ENCODE measurements at places on chromosomes 6 and 20. TPM values are rescaled to one million over a fixed set of nuclear protein-coding genes. Genes with fewer than 3 reads are reported as not detected.

DNA sequence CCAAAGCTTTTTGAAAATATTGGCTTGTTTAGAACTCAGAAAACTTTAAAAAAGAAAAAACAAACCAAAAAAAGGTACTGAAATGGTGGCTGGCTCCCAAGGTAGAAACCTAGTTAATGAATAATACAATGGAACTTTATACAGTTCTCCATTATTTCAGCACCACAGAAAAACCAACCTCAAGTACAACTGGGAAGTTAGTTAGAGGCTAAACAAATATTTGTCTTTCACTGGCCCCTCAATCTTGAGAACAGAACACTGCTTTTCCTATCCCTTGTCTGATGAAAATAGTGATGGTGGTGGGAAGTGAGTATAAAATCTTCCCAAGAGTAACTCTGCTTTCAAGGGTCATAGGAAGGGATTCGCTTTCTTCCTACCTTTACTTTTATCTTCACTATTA is 126.5 kb downstream of the REV3L start:
- no peak for DNase-seq

DNA sequence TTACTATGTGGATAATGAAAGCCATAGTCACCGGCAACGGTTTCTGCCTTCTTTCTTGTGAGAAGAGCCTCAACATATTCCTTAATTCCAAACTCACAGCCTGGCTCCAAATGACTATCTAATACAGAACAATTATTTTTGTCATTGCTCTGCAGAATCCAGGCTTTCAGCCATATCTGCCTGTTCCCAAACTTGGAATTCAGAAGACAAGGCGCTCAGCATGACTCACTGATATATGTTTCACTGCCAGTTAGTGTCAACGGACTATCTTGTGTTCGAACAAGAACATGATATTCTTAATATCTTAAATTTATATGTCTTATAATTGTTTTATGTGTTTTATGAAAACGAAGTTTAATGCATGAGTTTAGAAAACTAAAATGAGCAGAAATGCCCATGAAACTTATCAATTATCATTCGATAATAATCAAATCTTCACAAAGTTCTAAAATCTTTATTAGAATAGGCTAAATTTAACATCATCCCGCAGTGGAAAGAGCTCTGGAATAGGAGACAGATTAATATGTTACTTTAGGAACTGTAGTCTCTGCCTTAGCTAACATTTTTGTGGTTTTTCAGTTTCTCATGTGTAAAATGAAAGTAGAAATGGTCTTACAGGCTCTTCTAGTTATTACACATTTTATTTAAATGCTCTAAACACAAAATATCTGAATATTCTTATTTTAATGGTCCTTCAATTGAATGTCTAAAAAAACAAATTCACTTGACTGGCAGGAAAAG is 669.3 kb upstream of the GJE1 start:
- no peak for DNase-seq

DNA sequence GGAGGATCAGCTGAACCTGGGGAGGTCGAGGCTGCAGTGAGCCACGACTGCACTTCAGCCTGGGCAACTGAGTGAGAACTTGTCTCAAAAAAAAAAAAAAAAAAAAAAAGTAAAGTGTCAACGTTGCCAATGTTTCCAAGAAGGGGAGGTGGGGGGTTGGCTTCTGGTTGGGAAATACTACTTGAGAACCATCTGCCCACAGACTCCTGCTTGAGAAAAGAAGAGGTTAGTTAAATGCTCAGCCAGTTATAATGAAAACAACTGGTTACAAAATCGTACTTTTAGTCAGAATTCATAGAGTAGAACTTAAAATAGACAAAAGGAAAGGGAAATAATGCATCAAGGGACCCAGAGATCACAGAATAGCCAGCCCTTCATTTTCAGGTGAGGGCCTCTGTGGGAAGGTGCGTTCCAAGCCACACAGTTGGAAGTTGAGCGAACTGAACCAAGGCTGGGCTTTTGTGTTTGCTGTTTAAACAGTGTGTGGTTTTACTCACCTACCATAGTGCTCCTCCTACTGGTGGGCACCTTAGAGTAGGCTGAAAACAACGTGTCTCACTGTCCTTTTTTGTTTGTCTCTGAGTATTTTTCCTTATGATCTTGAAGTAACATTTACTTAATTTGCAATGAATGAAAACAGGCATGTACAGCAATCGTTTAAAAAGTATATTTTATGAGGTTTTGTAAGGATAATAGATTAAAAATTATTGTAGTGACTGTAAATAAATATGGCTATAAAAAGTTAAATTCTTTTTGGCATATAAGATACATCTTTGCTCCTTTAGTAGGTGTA is 200.7 kb downstream of the BCAS1 start:
- DNase-seq = peak; percentile 89

DNA sequence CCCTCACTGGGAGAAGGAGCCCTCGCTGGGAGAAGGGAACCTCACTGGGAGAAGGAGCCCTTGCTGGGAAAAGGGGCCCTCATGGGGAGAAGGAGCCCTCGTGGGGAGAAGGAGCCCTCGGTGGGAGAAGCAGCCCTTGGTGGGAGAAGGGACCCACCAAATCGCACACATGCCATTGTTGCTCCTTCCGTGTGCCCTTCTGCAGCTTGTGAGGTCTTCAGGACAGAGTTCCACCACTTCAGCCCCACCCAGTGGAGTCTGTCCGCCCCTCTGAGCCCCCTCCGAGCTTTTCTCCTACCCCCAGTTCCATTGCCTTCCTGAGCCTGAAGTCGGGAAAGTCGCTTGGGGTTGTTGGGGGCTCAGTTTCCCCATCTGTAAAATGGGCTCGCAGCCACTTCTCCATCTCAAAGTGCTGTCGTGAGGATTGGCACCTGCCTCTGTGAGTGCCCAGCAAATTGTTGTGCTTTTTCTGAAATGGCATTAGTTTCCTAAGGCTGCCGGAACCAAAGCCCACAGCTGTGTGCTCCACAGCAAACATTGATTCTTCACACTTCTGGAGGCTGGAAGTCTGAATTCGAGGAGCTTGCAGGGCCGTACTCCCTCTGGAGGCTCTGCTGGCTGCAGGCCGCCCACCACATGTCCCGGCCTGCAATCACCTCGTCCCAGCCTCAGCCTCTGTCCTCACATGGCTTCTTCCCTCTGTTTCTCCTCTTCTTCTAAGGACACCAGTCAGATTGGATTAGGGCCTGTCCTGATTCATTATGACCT is 124.7 kb upstream of the PMEPA1 start:
- DNase-seq = no peak

- DNase-seq = no peak
These were observed 13.3 kb upstream of the ZFAND3 start for GRCh38 chr6:37806213-37806612.

DNA sequence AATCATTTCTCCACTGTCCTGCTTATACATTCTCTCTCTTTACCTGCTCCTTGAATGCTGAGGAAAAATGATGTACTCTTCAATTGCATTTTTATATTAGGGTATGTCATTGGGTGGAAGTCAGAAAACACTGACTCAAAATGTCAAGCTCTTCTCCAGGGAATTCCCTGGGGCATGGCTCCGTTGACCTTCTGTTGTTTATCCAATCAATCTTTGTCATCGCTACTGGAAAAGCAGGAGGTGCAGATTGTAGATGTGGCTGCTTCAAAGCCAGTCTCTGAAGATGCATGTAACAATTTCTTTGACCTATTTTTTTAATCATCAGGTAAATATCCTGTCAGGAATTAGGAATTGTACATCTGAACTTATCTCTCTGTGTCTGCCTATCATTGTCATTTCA is 63.9 kb upstream of the TENT5A start:
- no peak for DNase-seq

GRCh38 chr6:89508755-89509563 is 76.0 kb downstream of the ANKRD6 start:
- no peak for DNase-seq

- DNase-seq = no peak
These were observed 380.6 kb upstream of the MAP3K7 start for GRCh38 chr6:90967471-90967870.

DNA sequence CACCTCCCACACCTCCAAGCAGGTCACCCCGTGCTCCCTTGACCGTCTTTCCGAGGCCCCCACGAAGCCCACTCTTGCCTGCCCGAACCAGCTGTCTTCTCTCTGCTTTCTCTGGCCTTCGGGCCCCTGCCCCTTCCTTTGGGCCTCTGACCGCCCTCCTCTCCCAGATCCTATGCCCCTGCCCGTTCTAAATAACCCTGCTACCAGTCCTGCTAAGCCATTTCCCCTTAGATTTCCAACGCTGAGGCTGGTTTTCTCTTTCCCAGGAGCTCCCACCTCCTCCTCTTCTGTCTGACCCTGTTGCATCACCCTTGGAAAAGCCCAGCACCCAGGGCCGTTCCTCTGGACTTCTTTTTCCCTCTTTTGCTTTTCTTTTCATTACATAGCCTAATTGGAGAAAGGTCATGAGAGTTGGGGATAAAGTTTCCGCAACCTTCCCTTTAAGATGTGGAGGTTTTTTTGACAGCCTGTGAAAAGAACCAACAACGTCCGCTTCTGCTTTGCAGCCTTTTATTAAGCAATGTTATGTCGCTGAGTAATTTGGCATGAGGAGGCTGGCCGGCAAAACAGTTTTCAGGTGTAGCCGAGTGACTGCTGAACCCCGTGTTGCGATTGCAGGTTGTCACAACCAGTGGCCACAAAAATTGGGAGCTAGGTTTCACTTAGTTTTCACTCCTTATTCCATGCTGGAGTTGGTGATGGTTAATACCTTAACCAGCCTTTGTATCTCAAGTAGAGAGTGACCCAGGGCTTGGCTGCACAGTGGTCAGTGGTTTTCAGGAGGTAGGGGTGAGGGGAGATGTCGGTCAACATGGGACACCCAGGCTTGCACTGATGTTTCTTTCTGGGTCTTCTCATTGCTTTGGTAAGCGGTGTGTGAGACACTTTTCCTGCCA is 970 bp downstream of the BLTP3A start:
- peak; percentile 34 for DNase-seq

GRCh38 chr6:115863211-115863610 is 197.5 kb downstream of the FRK start:
- DNase-seq = no peak

DNA sequence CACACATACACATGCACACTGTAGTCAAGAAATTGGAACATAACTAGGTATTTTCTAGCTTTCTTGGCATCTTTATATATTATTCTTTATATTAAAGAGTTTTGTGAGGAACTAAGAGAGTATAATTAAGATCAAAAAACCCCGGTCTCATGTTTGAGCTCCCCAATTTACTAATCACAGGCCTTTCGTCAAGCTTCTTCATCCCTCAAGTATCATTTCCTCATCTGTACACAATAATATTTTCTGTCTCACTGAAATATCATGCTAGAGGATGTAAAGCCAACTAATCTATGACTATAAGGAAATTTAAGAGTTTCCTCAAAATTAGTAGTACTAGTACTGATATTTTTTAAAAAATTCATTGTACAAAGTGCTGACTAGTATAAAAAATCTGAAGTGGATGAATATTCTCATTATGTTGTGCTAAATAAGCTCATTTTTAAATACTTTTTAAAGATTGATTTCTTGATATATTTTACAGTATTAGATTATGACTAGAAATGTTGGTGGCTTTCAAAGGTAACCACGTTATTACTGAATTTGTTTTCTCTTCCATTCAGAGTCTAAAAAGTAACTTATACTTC is 28.0 kb downstream of the PEX3 start:
- DNase-seq = no peak

- no peak for DNase-seq
These were observed 54.6 kb downstream of the FYN start for GRCh38 chr6:111818539-111819226.

DNA sequence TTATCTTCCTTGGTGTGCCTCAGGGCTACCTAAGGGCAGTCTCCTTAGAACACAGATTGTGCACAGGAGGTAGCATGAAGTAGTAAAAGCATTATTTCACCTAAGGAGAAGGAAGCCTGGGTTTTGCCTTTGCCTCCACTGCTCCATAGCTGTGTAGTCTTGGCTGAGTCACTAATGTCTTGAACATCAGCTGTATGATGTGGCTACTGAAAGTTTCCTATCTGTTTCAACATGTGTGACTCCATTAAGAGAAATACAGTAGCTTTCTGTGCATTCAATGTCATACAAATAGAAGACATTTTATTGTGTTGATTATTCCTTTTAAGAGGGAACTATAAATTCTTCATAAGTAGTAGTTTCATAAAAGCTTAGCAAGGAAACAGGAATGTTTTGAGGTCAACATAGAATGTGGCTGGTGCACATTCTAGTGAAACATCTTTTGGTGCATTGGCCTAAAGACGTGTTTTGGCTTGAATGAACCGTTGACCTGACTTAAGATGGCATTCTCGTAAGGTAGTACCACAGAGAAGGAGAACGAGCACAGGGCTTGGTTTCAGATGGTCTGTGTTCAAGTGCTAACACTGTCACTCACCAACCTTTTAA is 70.6 kb downstream of the CTNNBL1 start:
- no peak for DNase-seq

GRCh38 chr20:4710106-4710475 is 11.6 kb upstream of the PRND start:
- no peak for DNase-seq

GRCh38 chr6:100487638-100488037 is 22.9 kb upstream of the SIM1 start:
- DNase-seq = no peak

GRCh38 chr20:38651562-38651961 is 50.0 kb downstream of the ARHGAP40 start:
- no peak for DNase-seq

- DNase-seq = peak; percentile 38
These were observed 119.4 kb downstream of the JARID2 start for GRCh38 chr6:15365273-15365687.

DNA sequence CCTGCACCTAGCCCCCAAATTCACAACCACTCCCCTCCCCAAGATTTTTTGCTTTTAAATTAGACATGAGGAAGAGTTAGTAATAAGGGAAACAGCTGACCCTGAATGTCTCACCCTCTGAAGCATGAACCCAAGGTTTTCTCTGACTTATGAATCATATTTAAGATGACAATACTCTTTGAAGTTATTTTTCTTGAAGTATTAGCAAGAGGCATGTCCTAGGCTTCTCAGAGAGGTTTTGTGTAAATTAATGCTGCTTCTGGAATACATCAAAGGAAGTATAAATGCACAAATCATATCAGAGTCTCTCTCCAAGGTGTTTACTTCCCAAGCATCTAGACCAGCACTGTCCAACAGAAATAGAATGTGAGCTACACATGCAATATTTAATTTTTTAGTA is 408.1 kb upstream of the MARCKS start:
- DNase-seq = no peak

GRCh38 chr6:156525541-156525940 is 251.6 kb upstream of the ARID1B start:
- DNase-seq = no peak

- peak; percentile 17 for DNase-seq
These were observed at the start of gene SGK1 for GRCh38 chr6:134317471-134318131. Gene SGK1 (minus strand): TSS chr6:134318112. CDS start chr6:134317460, 652 bp downstream.

GRCh38 chr6:108365478-108365877 is 70.6 kb downstream of the AFG1L start:
- DNase-seq = no peak

The EPPIN gene
- total RNA-seq = not detected

The ZBTB12 gene
- total RNA-seq = 1.9 TPM

The B3GALT4 gene
- total RNA-seq = 9.0 TPM

The CAGE1 gene
- 0.09 TPM for total RNA-seq

The SCRT2 gene
- total RNA-seq = not detected

The NNAT gene
- 19.9 TPM for total RNA-seq

The EPHA7 gene
- total RNA-seq = 0.52 TPM

The SLC24A3 gene
- total RNA-seq = 0.99 TPM

Measured in thymus (tissue), 14 donors.